SW480 (cell line): ENCODE measurements at places on chromosomes 7 and 10.

DNA sequence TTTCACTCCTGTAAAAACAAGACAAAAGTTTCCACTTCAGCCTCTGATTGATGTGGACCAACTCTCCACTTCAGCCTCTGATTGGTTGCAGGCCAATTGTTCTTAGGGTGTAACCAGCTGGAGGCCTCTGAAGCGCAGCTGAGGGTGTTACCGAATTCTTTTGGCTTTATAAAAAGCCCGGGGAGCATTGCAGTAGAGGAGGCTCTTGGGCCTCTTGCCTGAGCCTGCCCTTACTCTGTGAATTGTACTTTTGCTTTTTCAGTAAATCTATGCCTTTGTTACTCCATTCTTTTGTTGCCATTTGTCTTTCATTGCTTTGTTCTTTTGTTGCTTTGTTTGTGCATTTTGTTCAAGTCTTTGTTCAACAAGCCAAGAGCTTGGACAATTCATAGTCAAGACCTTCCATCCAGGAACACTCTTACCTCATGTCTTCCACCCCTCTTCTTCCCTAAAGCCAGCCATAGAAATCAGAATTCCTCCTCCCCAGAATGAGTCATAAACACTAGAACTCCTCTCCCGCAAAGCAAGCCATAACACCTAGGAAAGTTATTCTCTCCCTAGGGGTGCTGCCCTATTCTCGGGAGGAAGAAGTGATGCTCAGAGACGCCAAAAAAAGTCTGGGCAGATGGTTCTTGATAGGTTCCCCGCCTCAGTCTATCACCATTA, 53.5 kb upstream of the ARMC3 start:
- no peak for DNase-seq

- no peak for DNase-seq
These were observed at the start of gene SLC29A4 for GRCh38 chr7:5282543-5283316. Gene SLC29A4 (plus strand): TSS chr7:5282943. CDS start chr7:5287817, 4,874 bp downstream.

GRCh38 chr7:110685899-110686298, 405.0 kb upstream of the LRRN3 start:
- DNase-seq = no peak

DNA sequence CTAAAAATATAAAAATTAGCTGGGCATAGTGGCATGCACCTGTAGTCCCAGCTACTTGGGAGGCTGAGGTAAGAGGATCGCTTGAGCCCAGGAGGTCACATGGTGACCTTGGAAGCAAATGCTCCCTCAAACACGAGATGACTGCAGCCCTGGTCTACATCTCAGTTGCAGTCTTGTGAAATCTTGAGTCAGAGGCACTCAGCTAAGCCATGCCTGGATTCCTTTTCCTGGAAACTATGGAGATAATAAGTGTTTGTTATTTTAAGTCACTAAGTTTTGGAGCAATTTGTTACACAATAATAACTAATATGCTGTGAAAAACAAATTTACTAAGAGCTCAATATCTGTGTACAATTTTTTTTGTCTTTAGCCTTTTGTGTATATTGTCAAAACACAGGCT, 284.3 kb upstream of the KAT6B start:
- no peak for DNase-seq
